ENCODE measurements at places on chromosomes 6 and 20.

DNA sequence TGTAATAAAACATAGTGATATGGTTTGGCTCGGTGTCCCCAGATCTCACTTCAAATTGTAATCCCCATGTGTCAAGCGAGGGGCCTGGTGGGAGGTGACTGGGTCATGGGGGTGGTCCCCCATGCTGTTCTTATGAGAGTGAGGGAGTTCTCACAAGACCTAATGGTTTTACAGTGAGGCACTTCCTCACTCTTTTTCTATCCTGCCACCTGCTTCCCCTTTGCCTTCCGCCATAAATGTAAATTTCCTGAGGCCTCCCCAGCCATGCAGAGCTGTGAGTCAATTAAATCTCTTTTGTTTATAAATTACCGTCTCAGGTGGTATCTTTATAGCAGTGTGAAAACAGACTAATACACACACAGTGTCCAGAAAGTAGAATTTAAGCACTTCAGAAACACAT is 78.5 kb downstream of the REPS1 start:
- DNase-seq, result no peak

- DNase-seq, result no peak
Observed at GRCh38 chr6:10300071-10300470, 114.8 kb downstream of the TFAP2A start.

- no peak for DNase-seq
Observed at GRCh38 chr6:135159531-135159930, 21.6 kb upstream of the MYB start.

DNA sequence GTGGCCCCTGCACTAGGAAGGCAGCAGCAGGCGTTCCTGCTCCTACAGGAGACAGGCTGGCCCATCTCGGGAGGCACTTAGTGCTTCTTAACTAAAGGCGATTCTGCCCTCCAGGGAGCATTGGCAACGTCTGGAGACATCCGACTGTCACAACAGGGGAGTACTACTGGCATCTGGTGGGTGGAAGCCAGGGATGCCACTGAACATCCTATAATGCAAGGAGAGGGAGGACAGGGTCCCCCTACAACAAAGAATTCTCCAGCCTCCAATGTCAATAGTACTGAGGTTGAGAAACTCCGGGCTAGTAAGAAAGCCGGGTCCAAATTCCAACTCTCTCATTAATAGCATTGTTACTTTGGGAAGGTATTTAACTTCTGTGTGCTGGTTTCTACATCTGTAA is 119.4 kb upstream of the ARMC2 start:
- DNase-seq, result no peak

DNA sequence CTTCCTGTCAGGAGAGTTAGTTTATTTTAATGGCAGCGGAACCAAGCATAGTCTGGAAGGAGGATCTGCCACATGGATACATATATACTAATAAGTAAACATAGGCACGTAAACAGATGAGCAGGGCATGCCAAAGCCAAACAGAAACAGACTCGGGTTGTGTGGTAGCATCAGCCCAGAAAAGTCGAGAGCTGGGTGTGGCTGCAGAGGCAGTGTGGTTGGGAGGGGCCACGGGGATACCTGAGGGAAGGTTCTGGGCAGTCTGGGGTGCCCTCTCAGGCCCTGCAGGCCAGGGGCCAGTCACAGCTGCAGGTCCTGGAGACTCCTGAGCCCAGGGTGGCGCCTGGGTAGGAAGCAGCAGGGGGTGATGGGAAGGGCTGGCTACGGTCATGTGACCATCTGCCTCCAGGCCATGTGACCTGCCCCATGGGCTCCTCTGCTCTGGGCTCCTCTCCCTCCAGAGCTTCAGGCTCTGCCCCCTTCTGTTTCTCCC is 42.8 kb upstream of the MRPS10 start:
- no peak for DNase-seq

DNA sequence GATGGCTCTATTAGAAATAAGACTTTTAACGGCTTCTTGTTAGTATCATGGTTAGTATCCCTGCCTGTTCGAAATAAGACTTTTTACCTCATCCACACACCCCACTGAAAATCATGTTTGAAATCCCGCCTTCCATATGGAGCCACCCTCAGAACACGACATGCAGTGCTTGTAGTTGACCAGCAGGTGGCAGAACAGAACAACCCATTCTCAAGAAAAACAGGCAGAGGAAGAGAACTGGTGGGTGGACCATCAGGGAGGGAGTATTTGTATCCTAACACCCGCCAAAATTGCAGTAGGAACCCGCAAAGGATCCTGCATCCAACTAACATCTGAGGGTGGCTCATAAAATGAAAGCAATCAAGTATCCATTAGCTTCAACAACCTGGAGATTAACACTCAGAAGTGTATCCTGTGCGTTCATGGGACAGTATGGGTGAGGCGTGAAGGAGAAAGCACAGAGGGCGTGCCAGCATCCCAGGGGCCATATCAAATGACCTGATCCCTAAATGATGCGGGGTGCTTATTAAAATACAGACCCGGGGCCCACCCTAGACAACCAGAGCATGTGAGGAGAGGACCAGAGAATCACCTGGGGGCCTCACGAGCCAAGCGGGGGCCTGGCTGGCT is 89.6 kb upstream of the NHSL1 start:
- no peak for DNase-seq

GRCh38 chr20:62581806-62582205 is 60.5 kb upstream of the SLCO4A1 start:
- no peak for DNase-seq

GRCh38 chr6:137117581-137117980 is 55.9 kb downstream of the IL22RA2 start:
- no peak for DNase-seq

DNA sequence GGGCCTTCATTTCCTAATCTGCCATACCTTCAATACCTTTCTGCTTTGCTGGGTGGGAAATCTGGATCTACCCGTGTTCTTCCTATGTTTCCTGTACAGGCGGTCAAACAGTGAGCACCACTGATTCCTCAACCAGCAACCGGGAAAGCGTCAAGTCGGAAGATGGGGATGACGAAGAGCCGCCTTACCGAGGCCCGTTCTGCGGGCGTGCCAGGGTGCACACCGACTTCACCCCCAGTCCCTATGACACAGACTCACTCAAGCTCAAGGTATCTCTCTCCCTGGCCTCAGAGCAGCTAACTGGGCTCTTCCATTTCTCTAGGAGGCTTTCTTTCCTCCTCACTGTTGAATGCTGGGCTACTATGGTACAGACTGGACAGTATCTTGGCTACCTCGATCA is 190.1 kb downstream of the SASH1 start:
- DNase-seq, result no peak

GRCh38 chr6:131469130-131469529 is 103.9 kb upstream of the ARG1 start:
- no peak for DNase-seq

DNA sequence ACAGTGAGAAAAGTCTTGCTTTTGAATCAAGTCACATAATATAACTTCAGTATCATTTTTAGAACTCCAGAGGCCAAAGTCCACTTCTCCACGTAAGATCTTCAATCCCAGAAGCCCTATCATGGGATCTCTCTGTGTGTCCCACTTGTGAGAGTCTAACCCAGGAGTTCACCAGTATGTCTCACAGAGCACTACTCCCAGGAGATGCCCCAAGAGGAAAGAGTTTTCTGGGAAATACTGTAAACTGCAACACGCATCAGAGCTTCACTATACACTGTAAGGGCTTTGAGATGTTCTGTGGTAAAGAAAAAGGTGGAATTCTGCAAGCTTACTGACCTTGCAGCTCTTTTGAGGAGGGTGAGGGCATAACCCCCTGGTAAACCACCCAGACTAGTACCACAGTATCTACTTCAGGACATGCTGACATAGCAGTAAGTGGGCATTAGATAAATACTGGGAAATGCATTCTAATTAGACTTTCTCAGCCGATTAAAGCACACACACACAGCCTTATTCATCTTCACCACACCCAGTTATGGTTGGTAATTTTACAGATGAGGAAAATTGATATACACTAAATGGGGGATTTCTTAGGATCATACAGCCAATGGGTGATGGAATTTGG is 12.3 kb downstream of the DCBLD1 start:
- no peak for DNase-seq

GRCh38 chr6:34540222-34540621 is 15.9 kb downstream of the SPDEF start:
- DNase-seq, result no peak

GRCh38 chr6:94424692-94425091 is 1005.3 kb upstream of the EPHA7 start:
- no peak for DNase-seq

DNA sequence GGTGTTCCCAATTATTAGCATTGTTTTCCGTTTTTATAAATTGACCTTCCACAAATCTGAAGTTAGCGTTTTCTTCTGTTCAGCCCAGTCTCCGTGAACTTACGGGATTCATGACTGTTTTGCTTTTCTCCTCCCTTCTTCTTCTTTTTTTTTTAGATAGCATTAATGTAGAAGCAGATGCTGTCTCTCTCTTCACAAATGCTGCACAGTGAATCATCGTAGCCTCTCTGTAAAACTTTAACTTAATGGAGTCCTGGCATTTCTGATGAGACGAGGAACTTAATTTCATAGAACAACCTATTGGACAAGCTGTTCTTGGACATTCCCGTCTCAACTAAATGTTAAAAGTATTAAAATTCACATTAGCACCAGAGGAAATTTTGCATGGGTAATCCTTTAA is 138.0 kb upstream of the EEF1E1 start:
- DNase-seq, result no peak

DNA sequence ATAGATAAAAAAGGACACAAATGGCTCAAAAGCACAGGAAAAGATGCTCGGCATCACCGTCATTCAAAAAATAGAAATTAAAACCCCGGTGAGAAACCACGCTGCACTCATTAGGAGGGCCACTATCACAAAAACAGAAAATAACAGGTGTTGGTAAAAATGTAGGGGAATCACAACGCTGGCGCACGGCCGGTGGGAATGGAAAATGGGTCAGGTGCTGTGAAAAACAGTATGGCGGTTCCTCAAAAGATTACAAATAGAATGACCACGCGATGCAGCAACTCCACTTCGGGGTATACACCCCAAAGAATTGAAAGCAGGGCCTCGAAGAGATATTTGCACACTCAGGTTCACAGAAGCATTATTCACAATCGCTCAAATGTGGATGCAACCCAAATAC is 28.3 kb downstream of the NPEPL1 start:
- no peak for DNase-seq

- no peak for DNase-seq
Observed at GRCh38 chr6:10659699-10660348, 34.6 kb downstream of the C6orf52 start.

GRCh38 chr6:150134280-150134920 is 8.4 kb upstream of the PPP1R14C start:
- no peak for DNase-seq

- no peak for DNase-seq
Observed at GRCh38 chr6:12012558-12013306, 620 bp downstream of the HIVEP1 start.

All from left renal cortex interstitium (tissue), 4 donors.